Activated naive CD4-positive, alpha-beta T cell treated with anti-CD3 and anti-CD28 coated beads for 36 hours (primary cell): ENCODE measurements at places on chromosomes 2 and 18. TPM values are rescaled to one million over a fixed set of nuclear protein-coding genes. Genes with fewer than 3 reads are reported as not detected.

GRCh38 chr2:136059036-136059472 is 58.9 kb downstream of the CXCR4 start:
- no peak for DNase-seq

- no peak for DNase-seq
These were observed 144.6 kb upstream of the RMP24 start for GRCh38 chr18:35827903-35828275.

DNA sequence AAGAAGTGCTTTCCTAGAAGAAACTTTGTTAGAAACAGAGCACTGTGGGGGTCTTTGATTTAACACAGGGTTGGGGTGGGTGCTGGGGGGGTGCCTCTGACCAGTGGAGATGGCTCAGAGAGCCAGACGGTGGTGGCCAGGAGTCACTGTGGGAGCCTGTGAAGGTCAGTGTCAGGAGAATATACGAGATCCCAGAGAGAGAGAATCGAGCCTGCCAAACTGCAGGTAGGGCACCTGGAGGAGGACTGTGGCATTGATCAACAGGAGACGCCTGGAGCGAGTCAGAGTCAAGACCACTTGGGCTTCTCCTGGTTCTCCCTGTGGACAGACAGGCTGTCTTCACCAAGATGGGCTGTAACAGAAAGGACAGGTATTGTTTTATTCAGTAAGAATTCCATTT is 136.5 kb upstream of the TWIST2 start:
- no peak for DNase-seq

LYPD1 gene
- not detected for total RNA-seq

FECH gene
- total RNA-seq: 19.2 TPM

ZNF407 gene
- 9.8 TPM for total RNA-seq
